ENCODE measurements at places on chromosomes 4 and X. TPM values are rescaled to one million over a fixed set of nuclear protein-coding genes. Genes with fewer than 3 reads are reported as not detected.

DNA sequence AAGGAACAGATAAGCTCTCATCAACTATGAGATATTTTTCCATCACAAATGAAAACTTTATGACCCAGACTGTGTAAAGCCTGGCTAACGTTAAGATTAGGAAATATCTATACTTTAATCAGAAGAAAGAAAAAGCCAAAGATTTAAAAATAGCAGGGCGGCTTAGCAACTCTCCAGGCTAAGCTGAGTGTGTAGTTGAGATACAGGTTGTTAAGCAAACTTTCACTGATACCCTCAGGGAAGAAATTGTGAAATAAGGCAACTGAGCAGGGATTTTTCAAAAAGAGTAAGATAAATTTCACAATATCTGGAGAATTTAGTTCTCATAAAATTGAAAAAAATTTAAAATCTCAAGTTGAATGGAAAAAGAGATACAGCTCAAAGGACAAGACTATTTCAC, 382.0 kb downstream of the RAPGEF2 start:
- no peak overlapping the region for H3K4me3 ChIP-seq
- no peak for DNase-seq
- no peak overlapping the region for H3K27ac ChIP-seq
- no peaks in the 10 kb centered on the region for H3K36me3 ChIP-seq
- H3K4me1 ChIP-seq, result peaks cover 10% of the 10 kb centered on the region

Gene NCAPG
- total RNA-seq, result 6.5 TPM

Gene TRIM61
- total RNA-seq, result not detected

DNA sequence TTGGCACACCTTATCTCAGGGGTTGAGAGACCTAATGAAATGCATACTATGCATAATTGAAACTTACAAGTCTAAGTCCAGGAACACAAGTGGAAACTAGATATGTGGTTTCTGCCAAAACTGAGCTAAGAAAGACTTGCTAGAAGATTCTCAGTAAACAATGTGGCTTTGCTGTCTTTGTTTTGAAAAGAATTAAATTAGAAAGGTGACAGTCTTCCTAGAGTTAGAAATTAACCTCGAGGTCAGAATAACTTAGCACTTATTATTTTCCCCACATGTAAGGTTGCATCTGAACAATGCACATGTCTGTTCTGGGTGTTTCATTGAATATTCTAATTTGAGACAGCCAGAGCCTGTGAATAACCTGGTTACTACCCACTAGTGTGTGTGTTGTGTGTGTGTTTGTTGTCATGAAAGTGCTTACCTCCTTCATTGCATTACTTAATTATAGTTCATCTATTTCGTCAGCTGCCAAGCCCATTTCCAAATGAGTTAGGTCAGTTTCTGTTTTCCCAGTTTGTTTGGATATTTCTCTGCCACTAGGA, 1.5 kb downstream of the EREG start:
- peaks cover 17% of the 10 kb centered on the region for H3K4me1 ChIP-seq
- DNase-seq, result no peak
- H3K36me3 ChIP-seq, result no peaks in the 10 kb centered on the region
- H3K27ac ChIP-seq, result no peak overlapping the region
- H3K27me3 ChIP-seq, result peaks cover 45% of the 10 kb centered on the region

DNA sequence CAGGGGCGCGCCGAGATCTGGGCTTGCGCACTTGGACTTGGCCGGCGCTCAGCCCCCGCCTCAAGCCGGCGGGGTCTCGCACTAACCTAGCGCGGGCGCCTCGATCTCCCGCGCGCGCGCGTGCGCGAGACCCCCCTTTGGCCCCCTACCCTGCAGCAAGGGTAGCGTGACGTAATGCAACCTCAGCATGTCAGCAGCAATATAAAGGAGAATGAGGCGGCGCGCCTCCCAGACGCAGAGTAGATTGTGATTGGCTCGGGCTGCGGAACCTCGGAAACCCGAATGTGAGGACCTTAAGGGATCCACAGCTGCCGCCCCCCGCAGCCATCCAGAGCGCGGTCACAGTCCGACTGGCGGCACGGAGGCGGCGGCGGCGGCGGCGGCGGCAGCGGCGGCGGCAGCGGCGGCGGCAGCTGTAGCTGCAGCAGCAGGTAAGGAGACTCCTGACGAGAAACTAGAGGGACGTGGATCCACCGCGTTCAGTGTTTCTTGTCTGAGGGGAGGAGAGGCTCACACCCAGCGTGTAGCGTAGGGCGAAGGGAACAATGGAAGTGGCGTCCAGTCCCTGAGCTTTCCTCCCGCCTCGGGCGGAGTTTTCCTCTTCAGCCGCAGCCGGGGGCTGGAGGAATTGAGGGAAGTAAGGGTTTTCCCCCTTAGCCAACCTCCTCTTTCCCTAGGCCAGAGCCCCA, at the start of the genes SATL1 and ZNF711:
TSS of gene SATL1 (minus strand) at position 19 of the 689 bp plus-strand sequence. CDS start 134,811 bp downstream, outside the sequence.
TSS of gene ZNF711 (plus strand) at position 231 of the 689 bp plus-strand sequence. CDS start 3,582 bp downstream, outside the sequence.
- H3K4me1 ChIP-seq, result peaks cover 8% of the 10 kb centered on the region
- H3K4me3 ChIP-seq, result peak within 1 kb of the TSS; percentile 78
- no peaks in the 10 kb centered on the region for H3K27me3 ChIP-seq
- peak within 1 kb of the TSS; percentile 77 for H3K27ac ChIP-seq
- DNase-seq, result no peak
- H3K36me3 ChIP-seq, result no peaks in the 10 kb centered on the region

GRCh38 chrX:132266583-132267355, 47.5 kb upstream of the RAP2C start:
- no peak for DNase-seq
- H3K4me3 ChIP-seq, result no peak overlapping the region
- H3K27ac ChIP-seq, result peak overlapping the region; percentile 28
- H3K36me3 ChIP-seq, result no peaks in the 10 kb centered on the region
- H3K4me1 ChIP-seq, result peaks cover 29% of the 10 kb centered on the region

- H3K27me3 ChIP-seq, result no peaks in the 10 kb centered on the region
- no peak overlapping the region for H3K27ac ChIP-seq
- H3K36me3 ChIP-seq, result no peaks in the 10 kb centered on the region
- no peak for DNase-seq
- H3K4me1 ChIP-seq, result peaks cover 14% of the 10 kb centered on the region
Observed at GRCh38 chrX:24264383-24264782, 49.5 kb downstream of the SUPT20HL2 start.

All from chondrocyte (in vitro differentiated cells).